ENCODE measurements at places on chromosomes 3 and 15. TPM values are rescaled to one million over a fixed set of nuclear protein-coding genes. Genes with fewer than 3 reads are reported as not detected.
A peak's percentile ranks its signal among the peaks of the same experiment; 100 is the strongest.

DNA sequence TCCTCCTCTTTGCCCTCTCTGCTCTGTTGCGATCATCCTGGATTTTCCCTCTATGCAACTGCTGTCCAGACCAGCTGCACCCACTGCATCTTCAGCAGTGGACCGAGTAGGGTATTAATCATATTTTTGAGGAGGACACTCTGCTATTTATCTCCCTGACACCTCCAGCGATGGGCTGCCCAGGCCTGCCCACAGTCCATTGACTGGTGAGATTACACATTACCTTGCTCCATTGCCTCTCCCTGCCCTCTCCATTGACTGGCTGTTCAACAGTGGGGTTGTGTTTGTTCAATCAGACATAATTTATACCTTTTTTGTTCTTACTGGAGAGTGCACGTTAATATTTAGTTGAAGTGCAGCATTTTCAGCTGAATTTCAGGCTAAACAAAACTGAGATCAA is 559.3 kb upstream of the ARRDC4 start:
- no peak overlapping the region for H3K27ac ChIP-seq
- H3K4me3 ChIP-seq: no peak overlapping the region
- no peak for DNase-seq
- no peaks in the 10 kb centered on the region for H3K36me3 ChIP-seq
- H3K4me1 ChIP-seq: no peaks in the 10 kb centered on the region

DNA sequence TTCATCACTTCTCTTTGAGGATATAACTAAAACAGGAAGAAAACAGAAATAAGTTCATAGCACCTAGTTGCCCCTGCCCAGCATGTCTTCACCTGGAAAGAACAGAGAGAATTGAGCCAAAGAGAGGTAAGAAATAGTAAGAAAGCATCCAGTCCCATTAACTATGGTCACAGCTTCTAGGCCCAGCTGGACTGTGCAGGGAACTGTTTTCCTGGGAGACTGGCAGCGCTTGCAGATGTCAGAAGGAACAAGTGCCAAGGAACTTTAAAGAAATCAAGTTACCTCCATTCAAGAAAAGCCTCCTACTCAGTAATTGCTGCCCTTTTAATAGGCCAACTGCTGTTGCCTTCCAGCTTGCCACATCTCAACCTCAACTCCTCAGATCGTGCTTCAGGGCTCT is 17.8 kb upstream of the CPB1 start:
- no peaks in the 10 kb centered on the region for H3K27me3 ChIP-seq
- H3K4me3 ChIP-seq: no peak overlapping the region
- H3K27ac ChIP-seq: no peak overlapping the region
- no peak for DNase-seq
- H3K4me1 ChIP-seq: no peaks in the 10 kb centered on the region

- H3K27ac ChIP-seq: no peak overlapping the region
- peaks cover 9% of the 10 kb centered on the region for H3K4me1 ChIP-seq
- no peaks in the 10 kb centered on the region for H3K36me3 ChIP-seq
- no peak overlapping the region for H3K4me3 ChIP-seq
- DNase-seq: peak; percentile 19
- peaks cover 7% of the 10 kb centered on the region for H3K27me3 ChIP-seq
Observed at GRCh38 chr3:32175607-32176197, 62.8 kb upstream of the CMTM8 start.

DNA sequence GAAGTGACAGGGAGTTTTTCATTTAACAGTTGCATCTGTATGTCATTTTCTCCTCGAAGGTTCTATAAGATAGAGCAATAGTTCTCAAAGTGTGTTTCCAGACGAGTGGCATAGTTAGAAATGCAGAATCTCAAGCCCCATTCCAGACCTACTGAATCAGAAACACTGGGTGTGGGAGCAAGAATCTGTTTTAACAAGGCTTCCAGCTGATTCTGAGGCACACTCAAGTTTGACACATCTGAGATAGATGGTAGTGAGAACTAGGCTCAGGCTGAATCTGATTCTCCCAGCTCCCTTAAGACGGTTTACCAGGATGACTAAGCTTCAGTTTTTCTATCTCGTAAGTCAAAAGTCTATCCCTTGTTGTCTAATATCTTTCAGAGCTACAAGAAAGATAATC is 159.8 kb upstream of the NUDT16 start:
- H3K4me3 ChIP-seq: no peak overlapping the region
- no peaks in the 10 kb centered on the region for H3K27me3 ChIP-seq
- peak; percentile 32 for DNase-seq
- no peaks in the 10 kb centered on the region for H3K36me3 ChIP-seq

SPRED1 gene
- 5.7 TPM for polyA plus RNA-seq

GRCh38 chr3:26350853-26351252 is 271.7 kb upstream of the LRRC3B start:
- no peak overlapping the region for H3K27ac ChIP-seq
- no peak overlapping the region for H3K4me3 ChIP-seq

GRCh38 chr3:184832044-184832443 is 20.1 kb downstream of the VPS8 start:
- no peaks in the 10 kb centered on the region for H3K27me3 ChIP-seq
- H3K4me1 ChIP-seq: no peaks in the 10 kb centered on the region
- H3K4me3 ChIP-seq: no peak overlapping the region
- H3K27ac ChIP-seq: no peak overlapping the region

- DNase-seq: no peak
- H3K27ac ChIP-seq: no peak overlapping the region
- peaks cover 3% of the 10 kb centered on the region for H3K27me3 ChIP-seq
Observed at GRCh38 chr3:141646760-141647561, 91.1 kb upstream of the RNF7 start.

DNA sequence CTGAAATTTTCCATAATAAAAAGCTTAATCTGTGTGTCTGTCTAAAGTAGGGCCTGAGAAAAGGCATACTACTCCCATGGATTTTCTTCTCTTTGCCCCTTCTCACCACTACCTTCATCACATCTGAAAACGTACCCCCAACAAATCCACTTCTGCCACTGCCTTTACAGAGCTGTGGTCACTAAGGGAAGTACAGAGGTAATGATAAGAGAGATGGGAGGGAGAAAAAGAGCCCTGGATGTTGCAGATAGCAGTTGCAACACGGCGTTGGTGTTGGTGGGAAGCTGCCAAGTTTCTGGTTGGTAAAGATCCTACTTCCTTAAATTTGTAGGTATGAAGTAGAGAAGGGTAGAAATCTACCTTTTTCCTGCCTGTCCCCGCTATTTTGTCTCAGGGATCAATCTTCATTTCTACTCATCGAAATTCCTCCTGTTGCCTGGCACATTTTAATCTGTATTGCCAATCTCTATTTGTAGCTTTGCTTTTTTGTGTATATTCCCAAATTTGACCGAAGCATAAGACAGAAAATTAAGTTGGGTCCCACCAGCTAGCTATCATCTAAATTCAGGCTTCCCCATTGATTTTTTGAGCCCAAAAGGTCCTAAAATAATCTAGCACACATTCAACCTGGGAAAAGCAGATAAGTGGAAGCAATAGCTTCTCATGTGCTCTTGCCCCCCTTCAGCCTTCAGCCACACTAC is 102.9 kb downstream of the TFDP2 start:
- H3K4me1 ChIP-seq: no peaks in the 10 kb centered on the region
- no peak overlapping the region for H3K27ac ChIP-seq
- no peaks in the 10 kb centered on the region for H3K27me3 ChIP-seq
- H3K4me3 ChIP-seq: no peak overlapping the region
- H3K36me3 ChIP-seq: no peaks in the 10 kb centered on the region

DNA sequence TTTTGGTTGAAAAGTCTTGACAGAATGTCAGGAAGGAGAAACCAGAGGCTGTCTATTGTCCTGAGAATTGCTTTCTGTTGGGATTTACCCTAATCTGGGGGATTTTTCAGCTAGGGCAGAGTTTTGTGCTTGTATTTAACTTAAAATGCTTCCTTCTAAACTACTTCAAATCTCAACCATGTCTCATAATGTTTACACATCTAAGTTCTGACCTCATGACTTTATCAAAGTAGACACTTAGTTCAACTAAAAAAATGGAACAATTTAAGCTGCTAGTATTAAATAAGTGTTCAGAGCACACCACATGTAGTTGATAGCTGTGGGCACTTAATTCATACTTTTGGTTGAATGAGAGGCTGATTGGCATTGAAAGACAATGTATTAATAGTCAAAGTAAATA is 28.2 kb downstream of the CLDN1 start:
- no peaks in the 10 kb centered on the region for H3K27me3 ChIP-seq
- no peak for DNase-seq
- H3K27ac ChIP-seq: no peak overlapping the region
- H3K36me3 ChIP-seq: no peaks in the 10 kb centered on the region
- H3K4me3 ChIP-seq: no peak overlapping the region
- H3K4me1 ChIP-seq: no peaks in the 10 kb centered on the region

CHRM5 gene
- not detected for polyA plus RNA-seq

DNA sequence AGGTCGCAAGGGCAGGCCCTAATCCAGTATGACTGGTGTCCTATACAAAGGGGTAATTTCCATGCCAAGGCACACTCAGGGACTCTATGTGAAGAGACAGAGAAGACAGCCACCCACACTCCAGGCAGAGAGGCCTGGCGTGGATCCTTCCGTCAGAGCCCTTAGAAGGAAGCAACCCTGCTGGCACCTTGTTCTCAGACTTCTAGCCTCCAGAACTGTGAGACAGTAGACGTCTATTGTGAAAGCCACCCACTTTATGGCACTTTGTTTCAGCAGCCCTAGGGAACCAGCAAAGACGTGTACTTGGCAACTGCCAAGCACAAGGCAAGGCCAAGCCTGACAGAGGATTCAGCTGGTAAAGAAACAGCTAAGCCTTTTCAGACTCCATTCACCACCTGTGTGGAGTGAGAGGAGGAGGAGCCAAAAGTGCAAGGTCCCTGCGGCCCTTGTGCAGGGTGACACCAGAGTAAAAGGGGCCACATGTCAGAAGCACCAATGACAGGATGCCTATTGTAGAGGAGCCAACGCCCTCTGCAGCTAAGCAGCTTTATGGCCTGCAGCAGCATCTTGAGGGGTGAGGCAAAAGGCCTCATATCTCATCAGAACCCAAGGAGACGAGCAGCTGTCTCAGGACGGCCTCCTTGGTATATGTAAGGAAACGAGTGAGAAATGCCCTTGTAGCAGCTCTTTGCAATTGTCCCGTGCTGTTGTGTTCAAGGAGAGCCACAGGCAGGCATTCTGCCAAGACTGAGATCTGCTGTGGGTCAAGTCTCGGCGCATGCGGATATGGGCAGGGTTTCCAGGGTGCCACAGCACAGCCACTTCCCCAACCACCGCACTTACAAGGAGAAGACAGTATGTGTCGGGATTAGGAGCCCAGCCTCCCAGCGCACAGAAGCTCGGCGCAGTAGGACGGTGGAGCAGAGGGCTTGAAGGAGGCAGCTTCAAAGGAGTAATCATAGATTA is 121.5 kb upstream of the LIPC start:
- H3K4me3 ChIP-seq: no peak overlapping the region
- no peak for DNase-seq
- peaks cover 15% of the 10 kb centered on the region for H3K4me1 ChIP-seq
- H3K27ac ChIP-seq: no peak overlapping the region
- H3K36me3 ChIP-seq: no peaks in the 10 kb centered on the region

GRCh38 chr15:93382200-93382820 is 293.3 kb upstream of the RGMA start:
- no peaks in the 10 kb centered on the region for H3K36me3 ChIP-seq
- H3K4me1 ChIP-seq: no peaks in the 10 kb centered on the region
- no peak overlapping the region for H3K4me3 ChIP-seq
- no peak overlapping the region for H3K27ac ChIP-seq
- no peak for DNase-seq

DNA sequence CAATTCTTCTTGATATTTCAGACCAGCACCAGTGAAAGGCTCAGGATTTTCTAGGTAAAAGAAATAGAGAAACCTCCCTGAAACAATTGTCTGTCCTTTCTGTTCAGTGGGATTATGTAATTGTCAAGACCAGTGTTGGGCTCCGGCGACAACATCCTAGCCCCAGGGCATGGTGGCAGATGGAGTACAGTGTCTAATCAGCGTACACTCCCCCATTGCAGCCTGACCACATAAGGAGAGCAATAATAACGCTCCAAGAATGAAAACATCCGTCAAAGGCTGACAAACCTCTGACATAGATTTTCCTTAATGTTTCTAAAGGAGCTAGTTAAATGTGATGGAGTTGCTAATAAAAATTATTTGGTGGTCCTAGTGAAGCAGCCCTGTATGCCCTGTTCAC is 144.6 kb downstream of the EBLN2 start:
- H3K36me3 ChIP-seq: no peaks in the 10 kb centered on the region
- no peak for DNase-seq
- H3K27me3 ChIP-seq: no peaks in the 10 kb centered on the region
- H3K4me3 ChIP-seq: no peak overlapping the region

GRCh38 chr3:193744822-193745684 is 152.0 kb downstream of the OPA1 start:
- H3K4me3 ChIP-seq: no peak overlapping the region
- no peaks in the 10 kb centered on the region for H3K36me3 ChIP-seq
- peaks cover 11% of the 10 kb centered on the region for H3K27me3 ChIP-seq
- no peak for DNase-seq
- no peaks in the 10 kb centered on the region for H3K4me1 ChIP-seq

GRCh38 chr3:31092748-31093589 is 198.5 kb upstream of the GADL1 start:
- H3K4me3 ChIP-seq: no peak overlapping the region
- H3K27ac ChIP-seq: no peak overlapping the region
- H3K4me1 ChIP-seq: peaks cover 7% of the 10 kb centered on the region
- no peak for DNase-seq

DNA sequence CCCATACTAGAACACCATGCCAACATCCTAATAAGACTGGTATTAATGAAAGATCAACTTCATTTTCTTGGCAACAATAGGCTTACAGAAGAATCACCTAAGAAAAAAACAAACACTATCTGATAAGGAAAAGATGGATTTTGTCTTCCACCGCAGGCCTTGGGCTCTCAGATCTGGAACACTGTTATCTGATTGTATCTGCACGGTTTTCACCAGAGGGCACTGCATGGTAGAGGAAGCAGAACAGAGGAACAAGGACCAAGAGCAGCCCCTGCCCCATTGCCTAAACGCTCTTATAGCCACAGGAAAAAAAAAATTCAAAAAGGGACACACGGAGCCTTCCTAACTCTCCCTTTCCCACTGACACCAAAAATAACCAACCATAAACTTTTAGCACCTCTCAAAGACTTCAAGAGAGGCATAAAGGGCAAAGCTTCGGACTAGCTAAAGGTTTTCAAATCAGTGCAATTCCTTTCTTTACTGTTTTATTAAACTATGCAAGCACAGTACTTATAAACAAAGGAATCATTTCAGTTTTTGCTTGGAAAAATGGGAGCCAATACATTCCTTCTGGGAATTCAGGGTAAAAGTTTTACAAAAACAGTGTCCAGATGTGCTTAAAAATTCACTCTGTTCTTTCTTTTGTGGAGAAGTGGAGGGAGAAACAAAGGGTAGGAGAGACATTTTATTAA is 23.3 kb downstream of the IL17RD start:
- H3K27me3 ChIP-seq: peaks cover 7% of the 10 kb centered on the region
- no peak for DNase-seq
- H3K36me3 ChIP-seq: no peaks in the 10 kb centered on the region
- no peak overlapping the region for H3K4me3 ChIP-seq
- no peak overlapping the region for H3K27ac ChIP-seq

FGD5 gene
- polyA plus RNA-seq: not detected

Measured in keratinocyte (primary cell).